ENCODE measurements at places on chromosomes 6 and 20.

DNA sequence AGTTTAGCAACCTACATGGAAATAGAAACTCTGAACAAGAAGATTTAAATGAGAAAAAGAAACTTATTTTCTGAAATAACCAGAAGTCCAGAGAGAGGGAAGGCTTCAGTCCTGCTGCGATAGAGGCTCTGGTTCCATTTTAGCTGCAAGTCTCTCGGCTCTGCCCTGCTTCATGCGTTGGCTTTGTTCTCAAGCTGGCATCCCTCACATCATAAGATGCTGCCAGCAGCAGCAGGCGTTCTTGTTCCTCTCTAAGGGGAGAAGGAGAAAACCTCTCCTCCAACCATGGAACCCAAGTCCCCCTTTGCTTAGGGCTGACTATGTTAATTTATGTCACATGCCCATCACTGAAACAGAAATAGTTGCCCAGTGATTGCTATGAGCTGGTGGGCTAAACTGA, 46.4 kb upstream of the PMEPA1 start:
- no peak for DNase-seq

DNA sequence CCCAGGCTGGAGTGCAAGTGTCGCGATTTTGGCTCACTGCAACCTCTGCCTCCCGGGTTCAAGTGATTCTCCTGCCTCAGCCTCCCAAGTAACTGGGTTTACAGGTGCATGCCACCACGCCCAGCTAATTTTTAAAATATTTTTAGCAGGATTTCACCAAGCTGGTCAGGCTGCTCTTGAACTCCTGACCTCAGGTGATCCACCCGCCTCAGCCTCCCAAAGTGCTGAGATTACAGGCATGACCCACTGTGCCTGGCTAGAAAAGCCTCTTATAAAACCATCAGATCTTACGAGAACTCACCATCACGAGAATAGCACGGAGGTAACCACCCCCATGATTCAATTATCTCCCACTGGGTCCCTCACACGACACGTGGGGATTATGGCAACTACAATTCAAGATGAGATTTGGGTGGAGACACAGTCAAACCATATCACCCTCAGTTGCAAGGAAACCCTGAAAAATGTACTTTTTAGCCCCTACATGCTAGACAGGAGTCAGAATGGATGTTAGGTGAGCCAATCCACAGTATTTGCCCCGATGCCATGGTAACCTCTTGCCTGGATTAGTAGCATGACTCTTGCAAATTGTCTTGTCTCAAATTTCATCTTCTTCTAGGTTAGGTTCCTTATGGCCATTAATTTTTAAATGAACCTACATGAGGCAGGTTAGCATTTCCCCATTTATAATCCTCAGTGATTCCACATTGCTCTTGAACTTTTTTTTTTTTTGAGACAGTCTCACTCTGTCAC, 17.1 kb upstream of the SASH1 start:
- no peak for DNase-seq

GRCh38 chr20:60820918-60821317, 431.1 kb upstream of the CDH4 start:
- DNase-seq, result no peak

GRCh38 chr20:47201074-47201730, 155.3 kb downstream of the ZMYND8 start:
- DNase-seq, result no peak

GRCh38 chr20:47897461-47897860, 112.2 kb upstream of the SULF2 start:
- no peak for DNase-seq

GRCh38 chr20:46562373-46563169, 12.1 kb upstream of the OCSTAMP start:
- peak; percentile 9 for DNase-seq
